ENCODE measurements at places on chromosomes 4 and X. TPM values are rescaled to one million over a fixed set of nuclear protein-coding genes. Genes with fewer than 3 reads are reported as not detected.

The PAGE2 gene
- polyA plus RNA-seq: not detected

The RASSF6 gene
- not detected for polyA plus RNA-seq

The WDR17 gene
- 0.29 TPM for polyA plus RNA-seq

The GLOD5 gene
- polyA plus RNA-seq: not detected

The CCNQ gene
- 29.1 TPM for polyA plus RNA-seq

The UTP14A gene
- 13.3 TPM for polyA plus RNA-seq

The UCP1 gene
- not detected for polyA plus RNA-seq

The PDS5A gene
- 26.8 TPM for polyA plus RNA-seq

The TCEAL6 gene
- polyA plus RNA-seq: not detected

The ADGRL3 gene
- polyA plus RNA-seq: not detected

The DUX4 gene
- polyA plus RNA-seq: not detected

The TKTL2 gene
- polyA plus RNA-seq: not detected

The HERC5 gene
- polyA plus RNA-seq: 0.10 TPM

The AMOT gene
- polyA plus RNA-seq: 3.0 TPM

The ZCCHC12 gene
- polyA plus RNA-seq: not detected

The SYTL5 gene
- polyA plus RNA-seq: not detected

The NPFFR2 gene
- not detected for polyA plus RNA-seq

The C1QTNF7 gene
- polyA plus RNA-seq: not detected

The MAP7D2 gene
- 0.11 TPM for polyA plus RNA-seq

The LIMCH1 gene
- polyA plus RNA-seq: 22.2 TPM

The IGFBP7 gene
- polyA plus RNA-seq: 1,359 TPM

The ABLIM2 gene
- not detected for polyA plus RNA-seq

The RAB41 gene
- polyA plus RNA-seq: not detected

The NDST3 gene
- not detected for polyA plus RNA-seq

The SNCA gene
- polyA plus RNA-seq: not detected

The GAB3 gene
- polyA plus RNA-seq: 1.0 TPM

The TDO2 gene
- not detected for polyA plus RNA-seq

The NXF2 gene
- polyA plus RNA-seq: not detected

The CXXC4 gene
- not detected for polyA plus RNA-seq

The CXCL5 gene
- polyA plus RNA-seq: not detected

The ARAF gene
- 78.0 TPM for polyA plus RNA-seq

The C4orf36 gene
- polyA plus RNA-seq: not detected

The TLR8 gene
- polyA plus RNA-seq: not detected

The DCUN1D4 gene
- polyA plus RNA-seq: 46.8 TPM

The ZNF718 gene
- polyA plus RNA-seq: 2.7 TPM

The RRH gene
- not detected for polyA plus RNA-seq

The PROM1 gene
- not detected for polyA plus RNA-seq

The SLC16A2 gene
- 56.8 TPM for polyA plus RNA-seq

The TASL gene
- polyA plus RNA-seq: not detected

The STPG2 gene
- polyA plus RNA-seq: 0.19 TPM

The USP27X gene
- polyA plus RNA-seq: 0.31 TPM

The APELA gene
- polyA plus RNA-seq: not detected

The OPHN1 gene
- polyA plus RNA-seq: 4.3 TPM

The DCAF4L1 gene
- polyA plus RNA-seq: not detected

The HSD17B13 gene
- not detected for polyA plus RNA-seq

The FAM193A gene
- polyA plus RNA-seq: 3.8 TPM

The PLXNB3 gene
- 7.1 TPM for polyA plus RNA-seq

The PWWP3B gene
- not detected for polyA plus RNA-seq

The AREG gene
- 0.56 TPM for polyA plus RNA-seq

The SYP gene
- 0.23 TPM for polyA plus RNA-seq

The MEPE gene
- polyA plus RNA-seq: not detected

The DGKK gene
- not detected for polyA plus RNA-seq

The CTAG2 gene
- polyA plus RNA-seq: not detected

The LAS1L gene
- polyA plus RNA-seq: 25.0 TPM

The SMIM31 gene
- not detected for polyA plus RNA-seq

The GAGE1 gene
- polyA plus RNA-seq: not detected

Measured in GM23248 (cell line).